ENCODE measurements at places on chromosomes 4 and X.

DNA sequence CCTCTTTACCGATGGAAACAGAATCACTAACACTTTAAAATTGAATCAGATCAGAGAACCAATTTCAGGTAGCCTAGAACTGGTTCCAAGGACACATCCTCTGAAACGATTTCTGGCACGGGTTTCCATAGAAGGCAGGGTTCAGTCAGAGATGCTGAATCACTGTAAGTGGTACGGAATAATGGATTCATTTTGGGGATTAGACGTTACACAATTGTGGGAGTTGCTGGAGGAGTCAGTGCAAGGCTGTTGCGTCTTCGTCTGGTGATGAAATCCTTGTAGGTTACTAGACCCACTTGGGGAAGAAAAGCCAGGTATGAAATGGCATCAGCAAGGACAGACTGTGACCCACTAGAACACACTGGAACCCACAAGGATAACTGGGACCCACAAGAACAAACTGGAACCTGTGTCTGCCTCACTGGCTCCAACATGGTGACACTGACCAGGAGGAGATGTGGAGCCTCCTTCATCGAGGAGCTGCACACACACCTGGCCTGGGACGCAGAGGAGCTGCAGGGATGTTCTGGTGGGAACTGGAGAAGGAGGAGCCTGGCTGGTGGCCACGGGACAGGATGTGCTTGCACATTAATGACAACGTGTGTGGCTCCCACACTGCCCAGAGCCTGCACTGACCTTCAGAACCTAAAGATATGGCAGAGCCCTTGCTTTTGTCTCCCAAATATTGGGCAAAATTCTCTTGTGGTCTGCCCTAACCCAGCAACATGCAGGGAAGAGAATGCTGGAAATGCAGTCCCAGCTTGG is 105.1 kb downstream of the TRAPPC11 start:
- DNase-seq, result no peak

GRCh38 chr4:112055100-112055499 is 90.2 kb upstream of the FAM241A start:
- DNase-seq, result no peak

- no peak for DNase-seq
Observed at GRCh38 chr4:25417014-25417413, 40.0 kb downstream of the ANAPC4 start.

DNA sequence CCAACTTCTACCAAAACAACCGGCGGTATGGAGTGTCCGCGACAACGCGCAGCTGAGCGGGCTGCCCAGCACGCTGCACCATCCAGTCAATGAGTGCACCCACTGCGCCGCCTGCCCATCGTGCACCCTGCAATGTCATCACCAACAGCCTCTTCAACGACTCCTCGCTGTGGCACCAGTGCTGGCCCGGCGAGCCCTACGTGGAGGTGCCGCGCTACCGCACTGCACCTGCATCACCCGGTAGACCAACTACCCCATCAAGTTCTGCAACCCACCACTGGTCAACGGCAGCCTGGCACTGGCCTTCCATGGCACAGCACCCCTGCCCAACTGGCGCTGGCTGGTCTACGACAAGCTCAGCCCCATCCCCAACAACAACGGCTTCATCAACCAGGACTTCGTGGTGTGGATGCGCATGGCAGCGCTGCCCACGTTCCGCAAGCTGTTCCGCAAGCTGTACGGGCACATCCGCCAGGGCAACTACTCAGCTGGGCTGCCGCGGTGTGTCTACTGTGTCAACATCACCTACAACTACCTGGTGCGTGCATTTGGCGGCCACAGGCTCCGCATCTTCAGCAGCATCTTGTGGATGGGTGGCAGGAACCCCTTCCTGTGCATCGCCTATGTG is 42.8 kb downstream of the IL13RA1 start:
- DNase-seq, result no peak

- no peak for DNase-seq
Observed at GRCh38 chr4:48570646-48571220, 80.7 kb downstream of the ZAR1 start.

- DNase-seq, result no peak
Observed at GRCh38 chr4:148059617-148060180, 327.8 kb downstream of the ARHGAP10 start.

DNA sequence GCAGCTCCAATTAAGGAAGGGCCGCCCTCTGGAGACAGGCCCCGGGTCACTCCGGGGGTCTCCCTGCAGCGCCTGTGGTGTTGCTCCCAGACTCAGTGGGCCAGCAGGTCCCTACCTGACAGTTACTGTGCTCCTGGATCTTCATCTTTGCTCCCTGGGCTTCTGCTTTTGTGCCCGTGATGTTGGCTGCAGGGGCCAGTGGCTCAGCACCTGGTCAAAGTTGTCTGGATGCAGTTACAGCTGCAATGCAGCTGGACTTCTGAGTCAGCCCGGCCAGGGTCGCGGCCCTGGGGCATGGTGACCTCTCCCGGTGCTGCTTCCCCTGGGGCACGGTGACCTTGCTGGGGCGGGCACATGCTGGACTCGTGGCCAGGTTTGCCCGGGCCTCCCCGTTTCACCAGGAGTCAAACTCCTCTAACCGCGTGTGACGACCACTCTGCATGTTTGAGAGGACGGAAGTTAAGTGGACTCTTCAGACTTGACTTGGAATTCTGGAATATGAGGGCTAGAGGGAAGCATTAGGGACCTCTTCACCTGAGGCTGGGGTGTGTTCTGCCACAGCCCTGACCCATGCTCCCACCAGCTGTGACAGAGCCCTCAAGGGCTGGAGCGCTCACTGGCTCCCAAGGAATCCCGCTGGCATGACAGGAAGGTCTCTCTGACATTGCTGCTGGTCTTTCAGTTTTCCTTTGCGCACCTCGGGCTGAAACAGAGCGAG is 3.7 kb downstream of the CTAG2 start:
- no peak for DNase-seq

DNA sequence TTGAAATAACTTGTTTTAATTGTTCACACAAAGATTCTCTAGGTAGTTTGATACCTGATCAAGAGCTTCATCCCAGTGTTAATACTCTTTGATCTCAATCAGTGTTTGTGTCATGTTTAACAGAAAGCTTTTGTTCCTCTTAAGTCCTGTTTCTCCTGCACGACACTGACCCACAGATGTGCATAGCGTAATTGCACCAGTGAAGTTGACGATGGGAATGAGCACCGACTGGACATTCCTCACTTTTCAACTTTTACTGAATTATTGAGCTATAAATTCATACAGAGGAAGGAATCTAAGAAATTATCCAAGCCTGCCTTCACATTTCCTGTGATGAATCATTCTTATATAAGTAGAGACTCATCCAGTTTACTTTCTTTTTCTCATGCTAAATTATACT is 878.7 kb upstream of the TENM3 start:
- no peak for DNase-seq

GRCh38 chr4:33772582-33772981 is 2471.7 kb downstream of the ARAP2 start:
- DNase-seq, result no peak

GRCh38 chr4:7334521-7335275 is 100.0 kb downstream of the PSAPL1 start:
- DNase-seq, result no peak

DNA sequence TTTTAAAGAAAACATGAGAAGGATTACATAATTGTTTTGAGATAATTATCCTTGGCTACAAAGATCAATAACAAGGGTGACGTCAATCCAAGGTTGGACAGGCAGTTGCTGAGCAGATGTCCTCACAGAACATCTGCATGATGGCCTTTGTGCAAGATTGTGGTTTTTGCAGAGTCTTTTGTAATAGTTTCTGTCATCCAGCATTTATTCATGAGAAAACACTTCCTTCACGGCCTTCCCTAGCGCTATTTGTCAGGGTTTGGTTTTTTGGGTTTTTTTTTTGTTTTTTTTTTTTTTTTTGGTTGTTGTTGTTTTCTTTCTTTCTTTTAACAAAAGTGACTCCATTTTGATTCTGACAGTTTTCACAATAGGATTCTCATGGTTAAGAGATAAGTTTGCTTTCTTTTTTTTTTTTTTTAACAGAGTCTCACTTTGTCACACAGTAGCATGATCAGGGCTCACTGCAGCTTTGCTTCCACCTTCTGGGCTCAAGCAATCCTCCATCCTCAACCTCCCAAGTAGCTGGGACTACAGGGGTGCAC is 31.5 kb upstream of the ELF2 start:
- no peak for DNase-seq

- no peak for DNase-seq
Observed at GRCh38 chrX:153887385-153887784, 1.4 kb upstream of the L1CAM start.

DNA sequence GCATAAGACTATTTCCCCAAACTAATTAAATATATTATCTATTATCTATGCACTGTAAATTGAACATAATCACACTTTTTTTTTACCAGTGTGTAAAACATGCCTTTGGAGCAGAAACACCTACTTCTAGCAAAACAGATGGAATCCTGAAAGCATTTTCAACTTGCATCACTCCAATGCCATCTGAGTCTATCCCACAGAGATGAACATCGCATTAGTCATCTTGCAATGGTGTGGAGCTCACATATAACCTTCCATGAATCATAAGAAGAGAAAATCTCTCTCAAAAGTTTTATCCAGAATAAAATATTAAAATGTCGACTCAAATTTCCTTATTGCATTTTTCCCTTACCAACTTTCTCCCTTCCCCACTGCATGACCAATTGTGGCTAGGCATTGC is 406.7 kb upstream of the ACTRT1 start:
- DNase-seq, result no peak

- DNase-seq, result no peak
Observed at GRCh38 chrX:152072236-152072635, 66.1 kb downstream of the MAGEA10 start.

- peak; percentile 95 for DNase-seq
Observed at GRCh38 chr4:53377319-53378170, at the start of gene FIP1L1. FIP1L1 (plus strand) TSS chr4:53377641; CDS start chr4:53377839, 198 bp downstream.

DNA sequence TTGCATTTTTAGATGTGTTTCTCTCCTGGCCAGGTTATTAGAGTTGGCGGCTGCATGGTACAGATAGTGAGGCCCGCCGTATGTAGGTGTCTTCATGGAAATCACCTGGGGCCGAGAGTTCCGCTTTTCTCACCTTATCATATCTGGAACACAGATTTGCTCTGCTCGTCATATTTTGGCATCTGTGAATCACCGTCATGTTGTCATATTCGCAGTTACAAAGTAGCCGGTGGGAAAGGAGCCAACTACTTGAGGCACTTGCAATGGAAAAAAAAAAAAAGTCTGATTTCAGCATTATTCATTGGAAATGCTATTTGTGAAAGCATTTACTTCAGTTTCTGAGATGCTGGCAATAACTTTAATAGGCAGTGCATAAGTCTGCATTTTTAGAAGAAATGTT is 1715.2 kb upstream of the TENM3 start:
- DNase-seq, result no peak

DNA sequence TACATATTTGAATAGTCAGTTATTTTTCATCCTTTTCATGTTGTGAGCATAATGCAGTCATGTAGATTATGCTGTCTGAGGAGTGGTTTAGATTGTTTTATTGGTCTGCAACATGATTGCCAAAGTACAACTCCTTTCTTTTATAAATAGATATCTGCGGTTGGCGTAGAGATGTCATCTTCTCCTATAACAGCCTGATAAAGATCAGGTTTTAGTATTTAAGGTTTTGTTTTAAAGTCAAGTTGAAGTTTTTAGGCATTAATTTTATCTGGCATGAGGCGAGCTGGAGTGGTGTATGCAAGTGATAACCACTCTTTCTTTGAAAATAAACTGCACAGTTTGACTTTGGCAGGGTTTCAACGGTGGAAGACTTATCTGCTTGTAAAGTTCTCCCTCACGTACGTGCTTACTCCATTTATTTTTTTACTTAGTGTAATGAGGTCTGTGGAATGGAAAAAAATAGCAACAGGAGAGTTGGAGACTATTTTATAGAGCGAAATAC is 126.3 kb downstream of the FBXO8 start:
- DNase-seq, result no peak

- DNase-seq, result no peak
Observed at GRCh38 chrX:72716766-72717165, 2.7 kb upstream of the PHKA1 start.

DNA sequence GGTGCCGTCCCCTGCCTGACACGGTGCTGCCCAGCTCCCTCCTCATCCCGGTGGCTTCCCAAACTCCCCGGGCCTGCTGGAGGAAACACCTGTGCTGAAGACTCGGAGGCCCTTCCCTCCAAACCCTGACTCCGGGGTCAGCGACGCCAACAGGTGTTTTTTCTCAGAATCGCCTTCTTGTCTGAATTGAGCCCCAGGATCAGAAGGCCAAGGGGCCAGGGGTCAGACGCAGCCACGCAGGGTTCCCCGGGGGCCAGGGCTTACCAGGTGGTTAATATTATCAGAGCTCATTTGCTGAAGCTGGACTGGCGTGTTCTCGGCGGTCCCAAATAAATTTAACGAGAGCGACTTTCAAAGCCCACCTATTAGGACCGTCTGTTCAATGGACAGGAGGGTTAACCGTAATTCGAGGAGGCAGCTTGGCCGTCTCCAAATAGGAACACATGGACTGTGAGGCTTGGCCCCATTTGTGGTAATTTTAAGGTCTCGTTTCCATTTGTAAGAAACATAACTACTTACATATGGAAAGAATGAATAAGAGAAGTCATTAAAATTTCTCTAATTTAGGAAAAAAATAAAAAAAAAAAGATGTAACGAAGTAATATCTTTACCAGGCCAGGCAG is 239.3 kb downstream of the CRLF2 start:
- no peak for DNase-seq

- DNase-seq, result no peak
Observed at GRCh38 chrX:103688946-103689345, 2.4 kb upstream of the MORF4L2 start.

DNA sequence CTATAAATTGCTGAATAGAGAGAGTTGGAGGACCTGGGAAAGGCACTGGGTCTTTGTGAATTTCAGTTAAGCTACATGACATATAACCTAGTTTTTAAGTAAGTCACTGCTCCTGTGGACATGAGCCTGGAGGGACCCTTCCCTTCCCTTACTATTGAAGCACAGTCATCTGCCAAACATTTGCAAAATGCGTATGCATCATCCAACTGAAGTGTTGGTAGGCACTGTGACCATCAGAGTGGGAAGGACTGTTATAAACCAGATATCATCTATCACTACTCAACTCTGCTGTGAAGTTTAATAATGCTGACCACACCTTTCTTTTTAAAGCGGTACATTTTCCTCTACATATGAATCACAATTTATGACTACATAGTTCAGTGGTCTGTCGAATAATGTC is 5.2 kb downstream of the GABRA3 start:
- DNase-seq, result no peak

DNA sequence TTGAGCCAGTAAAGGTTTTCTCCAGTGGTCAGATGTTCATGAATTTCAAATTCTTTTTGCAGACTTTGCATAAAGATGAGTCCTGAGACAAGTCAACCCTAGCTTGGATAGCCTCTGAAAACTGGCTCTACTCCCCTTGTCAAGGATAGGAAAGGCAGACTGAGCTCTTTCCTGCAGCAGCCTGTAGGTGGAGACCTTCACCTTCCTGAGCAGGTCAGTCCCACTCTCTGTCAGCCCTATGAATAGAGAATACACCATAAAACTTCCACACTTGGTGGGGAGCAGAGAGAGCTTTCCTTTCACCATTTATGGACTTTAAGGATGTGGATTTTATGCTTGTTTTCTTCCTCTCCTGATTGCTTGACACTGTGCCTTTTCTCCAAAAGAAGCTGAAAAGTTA is 41.9 kb downstream of the PCDH19 start:
- DNase-seq, result no peak

Data from CD8-positive, alpha-beta memory T cell (primary cell).